ENCODE measurements at places on chromosomes 16 and 17. TPM values are rescaled to one million over a fixed set of nuclear protein-coding genes. Genes with fewer than 3 reads are reported as not detected.

Gene SLC52A1
- total RNA-seq: 0.70 TPM

Gene LDHD
- 0.34 TPM for total RNA-seq

Gene CLDN9
- total RNA-seq: 0.32 TPM

Gene HSD17B1
- 1.7 TPM for total RNA-seq

Gene KIF2B
- not detected for total RNA-seq

Gene FA2H
- total RNA-seq: 27.5 TPM

Gene SLC35G6
- not detected for total RNA-seq

Gene HBZ
- total RNA-seq: not detected

Gene TPSAB1
- total RNA-seq: not detected

Gene SLC13A2
- 0.16 TPM for total RNA-seq

Gene ELAC2
- 108 TPM for total RNA-seq

Gene HOXB4
- total RNA-seq: 0.16 TPM

Gene C17orf75
- 36.6 TPM for total RNA-seq

Gene NACA2
- not detected for total RNA-seq

Gene CD7
- total RNA-seq: not detected

Gene CCL2
- 15.3 TPM for total RNA-seq

Gene NPIPB4
- 30.9 TPM for total RNA-seq

Gene WFDC1
- not detected for total RNA-seq

Gene OSGIN1
- total RNA-seq: 40.0 TPM

Gene ZNF597
- total RNA-seq: 0.85 TPM

Gene C17orf113
- 0.40 TPM for total RNA-seq

Gene PLXDC1
- total RNA-seq: 0.21 TPM

Gene KLHL36
- 15.5 TPM for total RNA-seq

Gene OR3A3
- not detected for total RNA-seq

Gene SAMD14
- total RNA-seq: 0.37 TPM

Gene C16orf82
- not detected for total RNA-seq

Gene CES3
- 1.8 TPM for total RNA-seq

Gene ALOX12B
- total RNA-seq: 1.9 TPM

Gene RAB11FIP4
- 1.9 TPM for total RNA-seq

Gene PHLPP2
- 9.8 TPM for total RNA-seq

Gene NHLRC4
- 0.14 TPM for total RNA-seq

Gene KRTAP4-2
- not detected for total RNA-seq

Gene PPP1R27
- total RNA-seq: not detected

Gene GPR179
- 0.01 TPM for total RNA-seq

Gene SBK1
- 0.35 TPM for total RNA-seq

Gene WSCD1
- total RNA-seq: 1.9 TPM

Gene SPATA22
- not detected for total RNA-seq

Gene NLRC3
- not detected for total RNA-seq

Gene SECTM1
- 1.4 TPM for total RNA-seq

Gene ZSCAN10
- total RNA-seq: not detected
